GM18507 (cell line): ENCODE measurements at places on chromosomes 11 and 22.

GRCh38 chr11:107282195-107282594, 175.4 kb downstream of the CWF19L2 start:
- no peak for DNase-seq

GRCh38 chr11:58659404-58659803, 36.9 kb downstream of the CNTF start:
- DNase-seq, result no peak

DNA sequence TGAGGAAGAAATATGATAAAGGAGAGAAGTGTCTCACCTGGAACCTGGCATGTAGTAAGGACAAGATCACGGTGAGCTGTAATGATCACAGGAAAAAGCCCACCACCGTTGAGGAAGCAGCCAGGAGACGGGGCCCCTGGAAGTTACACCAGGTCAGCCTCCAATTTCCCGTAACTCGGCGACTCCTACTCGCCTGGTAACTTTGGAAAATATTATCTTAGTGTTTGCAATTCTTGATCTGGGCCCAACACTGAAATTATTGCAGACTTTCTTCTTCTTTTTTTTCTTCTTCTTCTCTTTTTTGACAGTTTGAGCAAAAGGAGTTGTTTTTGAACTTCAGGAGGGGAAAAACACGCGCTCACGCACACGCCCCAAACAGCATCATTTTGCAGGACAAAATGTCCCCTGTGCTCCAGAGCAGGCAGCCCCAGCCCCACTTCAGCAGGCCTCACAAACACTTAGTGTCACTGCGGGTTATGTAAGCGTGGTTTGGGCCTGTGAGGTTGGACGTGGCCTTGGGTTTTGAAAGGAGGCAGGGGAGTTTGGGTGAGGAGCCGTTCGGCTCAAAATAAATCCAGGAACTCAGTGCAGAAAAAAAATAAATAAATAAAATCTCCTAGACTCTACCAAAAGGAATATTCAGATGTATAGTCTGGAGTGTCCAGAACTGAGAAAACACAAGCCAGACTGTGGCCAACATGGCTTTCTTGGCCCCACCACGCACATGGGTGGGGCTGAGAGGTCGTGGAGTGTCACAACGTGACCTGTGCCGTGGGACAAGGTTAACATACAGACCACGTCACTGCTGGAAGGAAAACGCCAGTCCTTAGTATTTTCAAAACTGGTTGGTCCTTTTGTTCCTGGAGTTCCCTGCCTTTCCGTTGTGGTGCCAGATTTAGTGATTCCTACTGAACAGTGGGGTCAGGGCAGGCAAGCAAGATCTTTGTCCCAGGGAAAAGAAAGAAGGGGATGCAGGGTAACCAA, 26.3 kb upstream of the MN1 start:
- DNase-seq, result no peak

GRCh38 chr11:92557879-92558278, 333.3 kb downstream of the FAT3 start:
- DNase-seq, result no peak

DNA sequence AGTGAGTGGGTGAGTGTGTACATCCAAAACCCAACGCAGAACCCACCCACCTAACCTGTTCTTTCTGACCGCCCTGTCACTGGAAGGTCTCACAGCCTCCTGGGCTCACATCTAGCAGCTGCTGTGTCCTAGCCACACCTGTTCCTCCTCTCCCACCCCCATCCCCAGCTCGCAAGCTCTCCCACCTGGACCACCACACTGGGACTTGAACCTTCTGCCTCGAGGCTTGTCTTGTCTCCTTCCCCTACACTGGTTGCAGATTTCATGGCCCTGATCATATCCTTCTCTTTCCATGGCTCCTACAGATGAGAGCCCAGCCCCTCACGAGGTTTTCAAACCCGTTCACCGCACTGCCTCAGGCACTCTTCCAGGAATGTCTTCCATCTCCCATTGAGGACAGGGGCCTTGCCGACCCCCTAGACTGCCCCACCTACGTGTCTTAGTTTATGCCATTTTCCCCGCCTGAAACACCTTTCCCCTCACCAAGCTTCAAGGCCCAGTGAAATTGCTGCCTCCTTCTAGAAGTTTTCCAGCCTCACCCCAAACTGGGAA, 6.7 kb downstream of the IFITM10 start:
- no peak for DNase-seq
